ENCODE measurements at places on chromosomes 3 and 15.

GRCh38 chr3:108189440-108189839 lies 32.8 kb downstream of the IFT57 start:
- DNase-seq, result no peak

DNA sequence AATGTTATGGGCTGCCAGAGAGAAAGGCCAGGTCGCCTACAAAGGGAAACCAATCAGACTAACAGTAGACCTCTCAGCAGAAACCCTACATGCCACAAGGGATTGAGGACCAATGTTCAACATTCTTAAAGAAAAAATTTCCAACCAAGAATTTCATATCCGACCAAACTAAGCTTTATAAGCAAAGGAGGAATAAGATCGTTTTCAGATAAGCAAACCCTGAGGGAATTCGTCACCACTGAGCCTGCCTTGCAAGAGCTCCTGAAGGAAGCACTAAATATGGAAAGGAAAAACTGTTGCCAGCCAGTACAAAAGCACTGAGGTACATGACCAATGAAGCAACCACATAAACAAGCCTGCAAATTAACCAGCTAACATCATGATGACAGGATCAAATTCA lies 33.1 kb downstream of the PYGO1 start:
- no peak for DNase-seq

GRCh38 chr3:38487323-38487722 lies 8.8 kb upstream of the EXOG start:
- no peak for DNase-seq

GRCh38 chr3:11037976-11038375 lies 45.4 kb downstream of the SLC6A1 start:
- no peak for DNase-seq

DNA sequence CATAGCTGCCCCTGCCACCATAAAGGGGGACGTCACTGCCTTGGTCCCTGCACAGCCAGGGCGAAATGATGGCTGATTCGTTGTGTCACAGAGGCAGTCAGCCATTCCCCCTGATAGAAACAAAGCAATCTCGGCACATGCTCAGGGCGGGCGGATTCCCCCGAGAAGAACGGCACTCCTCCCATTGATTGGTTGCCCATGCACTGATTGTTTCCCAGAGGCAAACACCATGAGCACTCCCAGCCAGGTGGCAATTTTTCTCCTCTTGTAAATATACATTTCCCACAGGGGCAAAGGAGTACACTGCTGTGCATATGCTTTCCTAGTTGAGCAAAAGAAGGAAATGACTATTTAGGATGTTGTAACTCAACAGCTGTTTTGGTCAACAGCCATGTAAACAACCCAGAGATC lies 56.5 kb downstream of the KY start:
- no peak for DNase-seq

GRCh38 chr3:124577494-124578167 lies 152.6 kb upstream of the UMPS start:
- no peak for DNase-seq

All from activated CD4-positive, alpha-beta T cell treated with anti-CD3 and anti-CD28 coated beads, Interleukin-2, amount 50 U/mL, for 16 hours (primary cell).